ENCODE measurements at places on chromosomes 11 and 22. TPM values are rescaled to one million over a fixed set of nuclear protein-coding genes. Genes with fewer than 3 reads are reported as not detected.

The ABCG4 gene
- 0.34 TPM for polyA plus RNA-seq

The VSTM5 gene
- polyA plus RNA-seq = 0.10 TPM

The TRIM6 gene
- polyA plus RNA-seq = 2.4 TPM

The OR52I2 gene
- polyA plus RNA-seq = not detected

The PIH1D2 gene
- polyA plus RNA-seq = 1.3 TPM

The TSSK2 gene
- 0.07 TPM for polyA plus RNA-seq

The MEI1 gene
- polyA plus RNA-seq = 0.34 TPM

The C11orf52 gene
- polyA plus RNA-seq = 4.4 TPM

The COMT gene
- polyA plus RNA-seq = 173 TPM

The OR8U1 gene
- polyA plus RNA-seq = not detected

The DNAL4 gene
- polyA plus RNA-seq = 11.6 TPM

The APOBEC3C gene
- 3.7 TPM for polyA plus RNA-seq

The CARD16 gene
- 52.2 TPM for polyA plus RNA-seq

The ART1 gene
- polyA plus RNA-seq = not detected

The MS4A7 gene
- 18.8 TPM for polyA plus RNA-seq

The C22orf15 gene
- polyA plus RNA-seq = not detected

The UBQLN3 gene
- polyA plus RNA-seq = not detected

The PANX3 gene
- polyA plus RNA-seq = not detected

The CEP126 gene
- 0.70 TPM for polyA plus RNA-seq

The DDB1 gene
- polyA plus RNA-seq = 52.2 TPM

The PDE3B gene
- 9.6 TPM for polyA plus RNA-seq

The SLC6A5 gene
- polyA plus RNA-seq = not detected

The MPZL2 gene
- 6.9 TPM for polyA plus RNA-seq

The PACSIN3 gene
- polyA plus RNA-seq = 11.6 TPM

The OR5A1 gene
- polyA plus RNA-seq = not detected

The KCNJ4 gene
- polyA plus RNA-seq = not detected

The POTEH gene
- polyA plus RNA-seq = not detected

The OPCML gene
- polyA plus RNA-seq = 0.04 TPM

The GNG3 gene
- 0.09 TPM for polyA plus RNA-seq

The ZBTB44 gene
- 7.1 TPM for polyA plus RNA-seq

The SMIM35 gene
- polyA plus RNA-seq = not detected

The KCNK7 gene
- polyA plus RNA-seq = 4.4 TPM

The ZNF280B gene
- polyA plus RNA-seq = 0.09 TPM

The SCARF2 gene
- polyA plus RNA-seq = 1.8 TPM

The BTBD18 gene
- polyA plus RNA-seq = not detected

The SLC22A12 gene
- 0.09 TPM for polyA plus RNA-seq

The SNX32 gene
- 0.34 TPM for polyA plus RNA-seq

The SEC14L6 gene
- polyA plus RNA-seq = 0.11 TPM

The UCP3 gene
- polyA plus RNA-seq = 0.67 TPM

The ZP1 gene
- 0.79 TPM for polyA plus RNA-seq

The NOX4 gene
- 5.7 TPM for polyA plus RNA-seq

The MRGPRF gene
- 2.0 TPM for polyA plus RNA-seq

The SYT8 gene
- polyA plus RNA-seq = 0.31 TPM

The PNPLA5 gene
- polyA plus RNA-seq = not detected

The GGTLC2 gene
- polyA plus RNA-seq = not detected

The CTSF gene
- polyA plus RNA-seq = 73.7 TPM

The WNT7B gene
- 0.25 TPM for polyA plus RNA-seq

The BACE1 gene
- polyA plus RNA-seq = 28.7 TPM

The NCAM1 gene
- 1.4 TPM for polyA plus RNA-seq

Data from adipose tissue (tissue), 3 donors.